NCI-H1694 treated with DMSO at 0.1 percent for 48 hours (cell line): ENCODE measurements at places on chromosomes 12 and 14.

GRCh38 chr14:61126603-61127498 lies 145.8 kb downstream of the SLC38A6 start:
- peak; percentile 17 for DNase-seq

DNA sequence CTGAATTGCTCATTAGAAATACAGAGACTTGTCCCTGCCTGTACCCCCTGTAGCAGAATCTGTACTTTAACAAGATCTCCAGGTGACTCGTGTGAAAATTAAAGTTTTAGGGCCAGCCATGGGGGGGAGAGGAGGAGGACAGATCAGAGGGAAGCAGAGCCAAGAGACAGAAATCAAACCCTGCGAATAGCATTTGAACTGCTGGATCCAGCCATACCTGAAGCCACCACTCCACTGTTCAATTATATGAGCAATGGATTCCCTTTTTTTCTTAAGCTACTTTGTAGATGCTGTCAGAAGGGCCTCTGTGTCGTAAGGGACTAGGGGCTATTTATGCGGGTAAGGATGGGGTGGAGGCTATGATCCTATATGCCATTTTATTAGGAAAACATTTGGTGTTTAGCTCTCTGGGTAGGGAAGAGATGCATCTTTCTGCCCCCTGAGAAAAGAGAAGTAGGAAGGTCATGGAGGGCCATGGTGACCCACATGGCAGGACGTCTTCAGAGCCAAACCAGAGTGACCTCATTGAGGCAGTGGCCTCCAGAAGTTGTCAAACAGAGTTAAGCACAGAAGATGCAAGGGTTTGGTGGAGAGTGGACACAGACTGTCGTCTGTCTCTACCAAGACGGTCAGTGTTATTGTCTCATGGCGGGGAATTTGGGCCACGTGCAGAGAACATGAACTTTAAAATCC lies 203.9 kb downstream of the PHETA1 start:
- DNase-seq: no peak

GRCh38 chr14:50955373-50956043 lies 11.2 kb upstream of the PYGL start:
- peak; percentile 48 for DNase-seq

DNA sequence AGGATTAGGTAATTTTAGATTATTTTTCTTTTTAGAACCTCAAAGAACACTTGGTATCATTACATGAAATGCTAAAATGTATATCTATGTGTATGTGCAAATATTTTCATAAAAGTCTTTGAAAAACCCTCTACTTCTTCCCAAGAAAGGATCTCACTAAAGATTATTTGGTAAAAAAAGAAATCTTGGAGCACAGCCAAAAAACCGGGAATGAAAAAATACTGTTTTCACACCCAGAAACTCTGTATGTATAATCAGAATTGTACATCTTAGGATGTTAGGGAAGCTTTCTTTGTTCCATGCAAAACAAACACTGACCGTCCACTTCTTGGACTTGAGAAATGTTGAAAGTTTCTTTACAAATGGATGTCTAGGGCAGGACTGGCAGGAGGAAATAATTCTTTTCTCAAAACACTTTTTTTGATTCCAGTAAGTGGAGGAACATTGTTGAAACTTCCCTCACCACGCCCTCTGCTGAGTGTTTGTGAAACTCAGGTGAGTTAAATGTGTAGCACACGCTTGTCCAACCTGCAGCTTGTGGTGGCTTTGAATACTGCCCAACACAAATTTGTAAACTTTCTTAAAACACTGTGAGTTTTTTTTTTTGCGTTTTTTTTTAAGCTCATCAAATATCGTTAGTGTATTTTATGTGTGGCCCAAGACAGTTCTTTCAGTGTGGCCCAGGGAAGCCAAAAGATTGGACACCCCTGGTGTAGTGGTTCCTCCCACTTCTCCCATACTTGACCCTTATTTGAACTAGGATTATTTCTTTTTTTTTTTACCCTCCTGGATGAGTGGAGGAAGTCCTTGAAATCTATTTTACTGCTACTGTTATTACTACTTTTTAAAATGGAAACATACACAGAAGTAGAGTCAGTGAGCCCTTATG lies 26.6 kb downstream of the FBXO34 start:
- no peak for DNase-seq

- peak; percentile 19 for DNase-seq
Observed at GRCh38 chr12:117854339-117855012, 114.3 kb downstream of the KSR2 start.

DNA sequence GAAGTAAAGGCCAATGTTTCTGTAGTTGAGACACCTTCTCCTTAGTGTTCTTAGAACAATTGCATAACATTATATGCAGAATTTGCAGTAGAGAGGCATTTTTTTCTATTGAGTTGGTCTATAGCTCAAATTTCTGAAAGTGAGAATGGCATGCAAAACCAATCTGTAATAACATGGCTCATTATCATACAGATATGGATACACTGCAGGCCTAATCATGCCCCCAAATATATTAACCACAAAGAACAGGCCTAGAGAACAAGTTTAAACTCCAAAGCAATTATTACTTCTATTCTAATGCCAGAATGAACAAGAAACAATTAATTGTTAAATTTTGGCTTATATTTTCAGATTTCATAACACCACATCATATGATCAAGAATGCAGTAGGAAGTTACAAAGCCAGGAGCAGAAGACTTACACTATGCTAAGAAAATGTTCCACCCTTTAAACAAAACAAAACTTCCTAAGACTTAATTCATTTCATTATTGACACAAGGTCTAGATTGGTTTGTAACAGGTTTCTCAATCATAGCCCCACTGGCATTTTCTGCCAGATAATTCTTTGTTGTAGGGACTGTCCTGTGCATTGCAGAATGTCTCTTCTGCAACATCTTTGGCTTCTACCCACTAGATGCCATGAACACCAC lies 26.9 kb downstream of the TMTC1 start:
- DNase-seq: no peak

DNA sequence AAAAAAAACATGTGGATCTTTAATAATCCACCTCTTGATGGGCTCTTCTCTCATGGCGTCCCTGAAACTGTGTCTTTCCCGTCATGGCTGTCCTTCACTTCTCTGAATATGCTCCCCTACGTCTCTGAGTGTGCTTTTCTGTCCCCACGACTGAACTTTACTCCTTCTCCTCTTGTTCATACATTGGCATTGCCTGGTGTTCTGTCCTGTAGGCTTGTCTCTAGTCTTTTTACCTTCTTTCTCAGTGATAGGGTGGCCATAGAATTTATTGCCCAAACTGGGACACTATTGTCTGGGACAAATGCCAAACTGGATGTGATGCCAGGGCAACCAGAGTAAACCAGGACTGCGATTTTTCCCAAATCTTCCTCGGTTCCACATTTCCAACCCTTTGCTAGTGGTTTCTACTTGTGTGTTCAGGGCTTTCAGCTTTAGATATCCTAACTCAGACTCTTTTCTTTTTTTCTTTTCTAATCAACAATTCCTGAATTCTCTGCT lies 202.2 kb downstream of the ATP23 start:
- DNase-seq: no peak

- DNase-seq: no peak
Observed at GRCh38 chr14:35565871-35566464, 32.0 kb downstream of the INSM2 start.

GRCh38 chr12:47725893-47726292 lies 603 bp upstream of the ENDOU start:
- no peak for DNase-seq
